AG04449 (cell line): ENCODE measurements at places on chromosomes 13 and 19.
A peak's percentile ranks its signal among the peaks of the same experiment; 100 is the strongest.

GRCh38 chr13:76449716-76450115, 436.5 kb downstream of the KCTD12 start:
- no peak for DNase-seq

- DNase-seq, result no peak
These were observed 474.2 kb upstream of the SLC10A2 start for GRCh38 chr13:103540382-103540765.

- no peak for DNase-seq
These were observed 61.2 kb upstream of the TM9SF2 start for GRCh38 chr13:99439850-99440604.

GRCh38 chr13:87678372-87678752, 7.2 kb downstream of the SLITRK5 start:
- no peak for DNase-seq

GRCh38 chr13:92827503-92827902, 399.1 kb upstream of the GPC6 start:
- DNase-seq, result no peak

DNA sequence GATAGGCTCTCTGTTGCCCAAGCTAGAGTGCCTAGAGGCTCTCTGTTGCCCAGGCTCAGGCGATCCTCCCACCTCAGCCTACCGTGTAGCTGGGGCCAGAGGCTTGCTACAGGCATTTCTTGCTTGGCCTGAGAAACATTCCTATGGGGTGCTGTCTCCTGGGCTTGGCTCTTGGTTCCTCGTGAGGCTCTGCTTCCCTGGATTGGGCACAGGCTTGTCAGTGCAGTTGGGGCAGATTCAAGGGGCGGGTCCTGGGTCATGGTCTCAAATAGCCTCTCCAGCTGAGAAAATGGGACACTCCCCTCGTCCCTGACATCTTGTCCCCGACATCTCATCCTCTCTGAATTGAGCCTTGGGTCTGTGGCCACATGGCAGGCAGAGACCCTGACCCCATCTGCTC, 4.9 kb downstream of the TSSK6 start:
- DNase-seq, result no peak

GRCh38 chr13:46627462-46627861, 74.5 kb downstream of the LRCH1 start:
- no peak for DNase-seq

GRCh38 chr19:45156011-45156630, 4.7 kb downstream of the NKPD1 start:
- no peak for DNase-seq

GRCh38 chr13:45179428-45179827, 21.4 kb downstream of the KCTD4 start:
- DNase-seq, result no peak

DNA sequence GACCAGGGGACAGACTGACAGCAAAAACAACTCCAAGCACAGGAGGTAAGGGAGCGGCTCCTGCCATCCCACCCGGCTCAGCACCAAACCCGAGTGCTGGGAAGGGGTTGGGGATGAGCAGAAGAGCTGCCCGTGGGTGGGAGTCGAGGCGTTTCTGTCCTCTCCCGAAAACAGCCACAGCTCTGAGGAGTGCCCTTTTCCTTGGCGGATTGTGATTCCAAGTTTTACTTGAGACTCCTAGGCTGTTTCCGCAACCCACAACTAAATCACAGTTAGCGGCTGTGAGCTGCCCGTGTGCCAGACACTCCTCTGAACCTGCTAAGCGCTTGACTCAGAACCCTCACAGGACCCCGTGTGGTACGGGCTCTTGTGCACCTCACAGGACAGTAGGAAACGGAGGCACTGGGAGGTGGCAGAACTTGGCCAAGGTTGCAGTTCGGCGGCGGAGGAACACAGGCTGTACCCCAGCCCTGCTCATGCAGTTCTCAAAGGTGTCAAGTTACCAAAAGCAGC, 21.4 kb downstream of the CFAP97D2 start:
- no peak for DNase-seq

DNA sequence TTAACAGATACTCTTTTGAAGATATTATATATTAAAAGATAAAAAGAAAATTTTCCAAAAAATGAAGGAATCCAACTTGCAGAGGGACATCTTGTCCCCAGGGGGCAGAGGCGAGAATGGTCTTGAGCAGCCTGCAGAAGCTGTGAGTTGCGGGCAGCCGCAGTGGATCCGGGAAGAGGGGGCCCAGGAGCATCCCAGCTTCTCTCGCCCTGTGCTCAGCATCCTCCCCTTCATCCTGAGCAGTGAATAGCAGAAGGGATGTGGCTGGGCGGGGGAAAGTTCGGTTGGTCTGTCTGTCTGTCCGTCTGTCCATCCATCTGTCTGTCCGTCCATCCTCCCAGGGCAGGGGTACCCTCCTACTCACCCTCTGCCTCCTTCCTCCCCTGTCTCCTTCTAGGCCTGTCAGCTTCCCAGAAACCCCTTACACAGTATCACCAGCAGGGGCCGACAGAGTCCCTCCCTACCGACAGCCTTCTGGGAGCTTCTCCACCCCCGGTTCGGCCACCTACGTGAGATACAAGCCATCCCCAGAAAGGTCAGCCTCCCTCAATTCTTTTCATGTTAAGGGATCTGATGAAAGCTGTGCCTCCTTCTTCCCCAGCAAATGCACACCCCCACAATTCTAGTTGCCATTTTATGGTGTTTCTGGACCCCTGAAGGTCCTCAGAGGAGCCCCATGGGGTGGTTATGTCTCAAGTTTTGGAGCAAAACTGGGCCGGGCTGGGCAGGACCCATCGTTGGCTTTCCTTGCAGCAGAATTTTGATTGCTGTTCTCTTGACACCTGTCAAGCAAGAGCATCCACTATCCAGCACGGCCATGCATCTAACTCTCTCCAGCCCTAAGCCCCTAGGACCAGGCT, 81.6 kb downstream of the DPF1 start:
- DNase-seq, result no peak

DNA sequence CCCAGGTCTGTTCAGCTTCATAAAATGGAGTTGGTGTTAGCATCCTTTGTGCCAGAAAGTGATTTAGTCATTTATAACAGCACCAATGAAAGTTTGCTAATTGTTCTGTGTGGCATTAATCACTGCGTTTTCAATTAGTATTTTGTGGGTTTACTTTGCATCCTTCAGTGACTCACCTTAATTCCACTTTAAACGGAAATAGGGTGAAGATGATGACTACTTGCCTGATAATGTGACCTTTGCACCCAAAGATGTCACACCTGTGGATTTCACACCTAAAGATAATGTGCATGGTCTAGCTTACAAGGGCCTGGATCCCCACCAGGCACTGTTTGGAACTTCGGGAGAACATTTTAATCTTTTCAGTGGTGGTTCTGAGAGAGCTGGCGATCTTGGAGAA, 15.0 kb downstream of the GPATCH1 start:
- DNase-seq, result no peak

DNA sequence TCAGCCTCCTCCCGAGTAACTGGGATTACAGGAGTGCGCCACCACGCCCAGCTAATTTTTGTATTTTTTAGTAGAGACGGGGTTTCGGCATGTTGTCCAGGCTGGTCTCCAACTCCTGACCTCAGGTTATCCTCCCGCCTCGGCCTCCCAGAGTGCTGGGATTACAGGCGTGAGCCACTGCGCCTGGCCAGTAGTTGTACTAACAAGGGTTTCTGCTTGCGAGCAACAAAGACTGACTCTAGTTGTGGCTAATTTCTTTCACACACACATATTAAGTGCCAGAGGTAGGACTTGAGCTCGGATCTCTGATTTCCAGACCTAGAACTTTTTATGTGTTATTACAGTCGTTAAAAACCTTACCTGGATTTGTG, 635 bp upstream of the PCCA start:
- DNase-seq, result no peak

- no peak for DNase-seq
These were observed 107.2 kb downstream of the UQCRFS1 start for GRCh38 chr19:29105629-29106292.

DNA sequence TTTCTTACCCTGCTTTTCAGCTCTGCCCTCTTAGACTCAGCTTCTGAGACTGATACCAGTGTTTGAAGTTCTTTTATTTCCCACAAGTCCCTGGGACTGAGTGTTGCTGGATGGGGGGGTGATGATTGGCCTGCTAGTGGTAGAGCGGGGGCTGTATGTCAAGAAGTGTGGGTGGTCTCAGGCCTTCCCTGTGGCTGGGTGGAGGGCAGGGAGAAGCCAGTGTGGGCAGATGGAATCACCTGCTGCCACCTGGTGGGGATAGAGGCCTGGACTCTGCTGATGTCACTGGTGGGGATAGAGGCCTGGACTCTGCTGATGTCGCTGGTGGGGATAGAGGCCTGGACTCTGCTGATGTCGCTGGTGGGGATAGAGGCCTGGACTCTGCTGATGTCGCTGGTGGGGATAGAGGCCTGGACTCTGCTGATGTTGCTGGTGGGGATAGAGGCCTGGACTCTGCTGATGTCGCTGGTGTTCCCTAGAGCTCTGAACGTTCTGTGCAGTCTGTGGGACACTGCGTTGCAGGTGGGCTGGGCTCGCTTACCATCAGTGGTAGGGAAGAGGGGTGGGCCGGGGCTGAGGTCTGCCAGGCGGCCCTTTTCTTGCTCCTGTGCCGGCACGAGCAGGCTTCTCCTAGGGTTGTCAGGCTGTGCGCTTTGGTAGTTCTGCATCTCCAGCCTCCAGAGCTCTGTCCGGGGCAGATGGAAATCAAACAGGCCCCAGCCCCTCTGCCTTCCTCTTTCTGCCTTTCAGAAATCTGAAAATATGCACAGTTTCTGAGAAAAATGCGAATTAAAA, 101.3 kb downstream of the ARHGEF7 start:
- no peak for DNase-seq

DNA sequence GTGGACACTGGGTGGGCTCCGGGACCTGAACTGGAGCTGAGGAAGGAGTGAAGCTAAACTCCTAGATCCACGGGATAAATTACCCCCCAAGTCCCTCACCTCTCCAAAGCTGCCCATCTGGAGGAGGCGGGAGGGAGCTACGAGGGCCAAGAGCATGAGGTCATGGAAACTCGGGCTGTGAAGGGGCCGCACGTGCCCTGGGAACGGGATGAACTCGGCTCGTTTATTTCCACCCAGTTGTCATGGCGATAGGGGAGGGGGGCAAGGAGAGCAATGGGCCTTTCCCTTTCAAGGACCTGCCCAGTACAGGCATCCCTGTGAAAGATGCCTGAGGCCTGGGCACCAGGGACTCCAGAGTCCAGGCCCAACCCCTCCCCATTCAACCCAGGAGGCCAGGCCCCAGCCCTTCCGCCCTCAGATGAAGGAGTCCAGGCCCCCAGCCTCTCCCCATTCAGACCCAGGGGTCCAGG, 3.8 kb downstream of the PPP1R12C start:
- peak; percentile 45 for DNase-seq

DNA sequence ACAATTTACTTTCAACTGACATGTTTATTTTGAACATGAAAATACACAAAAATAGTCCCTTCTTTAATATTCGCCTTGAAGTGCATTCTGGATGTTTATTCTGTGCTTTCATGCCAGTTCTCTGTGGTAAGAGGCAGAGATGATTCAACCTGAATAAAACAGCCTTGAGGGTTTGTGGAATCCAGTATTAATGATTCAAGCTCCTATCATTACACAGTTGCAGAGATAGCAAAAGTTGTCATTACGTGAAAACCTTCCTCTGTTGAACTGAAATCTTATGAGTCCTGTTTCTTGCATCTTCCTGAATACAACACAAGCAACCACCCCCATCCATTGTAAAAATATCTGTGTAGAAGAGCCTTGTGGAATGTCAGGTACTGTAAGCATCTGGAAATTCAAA, 142.3 kb upstream of the HTR2A start:
- peak; percentile 60 for DNase-seq
